ENCODE measurements at places on chromosomes 2 and 18.

- DNase-seq: no peak
Observed at GRCh38 chr2:24917086-24917485, 3.0 kb downstream of the ADCY3 start.

GRCh38 chr2:207265869-207266268 is 100.1 kb upstream of the KLF7 start:
- no peak for DNase-seq

- no peak for DNase-seq
Observed at GRCh38 chr2:58407487-58407886, 166.4 kb upstream of the FANCL start.

DNA sequence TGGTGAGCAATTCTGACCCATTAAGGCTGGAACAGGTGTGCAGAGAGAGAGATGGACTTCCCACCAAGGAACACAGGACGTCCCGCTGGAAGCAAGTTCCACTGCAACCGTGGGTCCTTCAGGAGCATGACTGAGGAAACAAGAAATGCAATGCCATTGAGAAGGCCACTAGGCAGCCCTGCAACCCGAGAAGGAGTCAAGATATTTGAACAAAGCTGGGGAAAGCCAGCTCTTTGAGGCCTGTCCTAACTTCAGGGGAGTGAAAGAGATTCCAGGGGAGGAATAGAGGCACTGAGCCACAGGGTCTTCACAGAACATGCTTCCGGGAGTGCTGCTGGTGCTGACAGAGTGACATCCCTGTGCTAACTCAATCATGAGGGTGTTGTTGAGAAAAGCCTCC is 153.8 kb upstream of the ZNF236 start:
- DNase-seq: no peak

DNA sequence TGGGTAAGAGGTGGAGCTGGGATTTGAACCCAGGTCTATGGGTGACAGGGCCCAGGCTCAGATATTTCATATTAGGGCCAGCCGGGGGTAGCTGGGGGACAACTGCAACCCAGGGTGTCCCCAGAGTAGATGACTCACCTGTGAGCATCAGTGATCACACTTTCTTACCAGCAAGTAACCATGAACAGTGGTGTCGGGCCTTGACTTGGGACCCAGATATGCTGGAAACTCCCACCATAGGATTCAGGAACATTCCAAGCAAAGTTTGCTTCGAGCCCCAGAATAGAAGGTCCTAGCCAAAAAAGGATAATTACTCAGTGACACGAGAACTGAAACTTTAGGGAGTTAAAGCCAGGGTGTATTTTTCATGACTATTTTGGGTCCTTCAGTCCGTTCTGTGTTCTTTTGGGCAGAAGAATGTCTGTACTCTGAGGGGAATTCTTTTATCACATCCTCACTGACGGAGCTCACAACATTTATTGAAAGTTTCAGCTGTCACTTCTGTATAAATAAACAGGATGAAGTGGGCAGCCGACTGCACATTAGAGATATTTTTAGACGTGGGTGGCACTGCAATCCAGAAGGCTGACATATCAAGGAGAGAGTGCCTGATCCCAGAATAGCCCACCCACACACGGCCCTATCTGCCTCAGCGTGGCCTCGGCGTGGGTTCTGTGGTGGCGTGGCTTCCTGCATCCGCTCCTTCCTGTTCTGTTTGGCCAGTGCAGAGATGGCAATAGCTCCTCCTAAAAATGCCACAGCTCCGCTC is 45.6 kb downstream of the RAMP1 start:
- DNase-seq: peak; percentile 21

- DNase-seq: no peak
Observed at GRCh38 chr2:15142069-15142689, 419.0 kb downstream of the NBAS start.

DNA sequence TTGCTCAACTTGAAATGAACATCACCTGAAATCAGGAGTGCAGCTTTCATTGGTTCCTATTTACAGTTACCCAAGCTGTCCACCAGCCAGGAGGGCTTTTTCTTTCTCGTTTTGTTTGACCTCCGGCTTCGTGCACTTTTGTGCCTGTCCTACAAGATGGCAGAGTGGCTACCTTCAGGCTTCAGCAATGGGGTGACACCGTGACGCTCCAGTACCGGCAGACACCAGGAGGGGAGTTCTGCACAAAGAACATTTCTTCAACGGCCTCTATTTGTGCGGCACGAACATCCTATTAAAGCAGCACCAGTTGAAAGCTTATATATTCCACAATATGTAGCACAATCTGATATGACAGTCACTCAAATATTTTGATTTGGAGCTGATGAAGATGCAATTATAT is 18.3 kb downstream of the RNASEH1 start:
- DNase-seq: no peak

- no peak for DNase-seq
Observed at GRCh38 chr18:37481072-37481471, 84.5 kb downstream of the CELF4 start.

DNA sequence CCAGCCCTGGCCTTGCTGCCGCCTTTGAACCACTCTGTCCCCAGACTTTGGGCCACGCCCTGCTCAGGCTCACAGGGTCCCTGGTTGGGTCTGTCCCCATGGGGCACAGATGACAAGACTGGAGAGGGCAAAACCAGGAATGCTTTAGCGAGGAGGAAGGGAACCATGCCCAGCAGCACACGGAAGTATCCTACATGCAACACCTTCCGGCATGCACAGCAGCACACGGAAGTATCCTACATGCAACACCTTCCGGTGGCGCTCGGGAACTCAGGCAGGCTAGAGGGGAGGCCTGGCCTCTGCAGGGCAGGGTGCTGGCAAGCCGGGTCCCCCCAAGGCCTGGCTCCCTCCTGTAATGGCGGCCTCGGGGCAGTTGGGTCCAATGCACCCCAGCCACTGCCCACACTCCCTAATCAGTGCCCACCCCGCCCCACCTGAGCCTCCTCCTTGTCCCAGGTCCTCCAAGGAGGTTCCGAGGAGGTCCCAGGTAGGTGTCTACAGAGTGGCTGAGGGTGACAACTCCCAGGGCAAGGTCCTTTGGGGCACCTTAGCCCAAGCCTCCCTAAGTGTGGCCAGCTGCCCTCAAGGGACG is 33.6 kb upstream of the SNED1 start:
- DNase-seq: no peak

DNA sequence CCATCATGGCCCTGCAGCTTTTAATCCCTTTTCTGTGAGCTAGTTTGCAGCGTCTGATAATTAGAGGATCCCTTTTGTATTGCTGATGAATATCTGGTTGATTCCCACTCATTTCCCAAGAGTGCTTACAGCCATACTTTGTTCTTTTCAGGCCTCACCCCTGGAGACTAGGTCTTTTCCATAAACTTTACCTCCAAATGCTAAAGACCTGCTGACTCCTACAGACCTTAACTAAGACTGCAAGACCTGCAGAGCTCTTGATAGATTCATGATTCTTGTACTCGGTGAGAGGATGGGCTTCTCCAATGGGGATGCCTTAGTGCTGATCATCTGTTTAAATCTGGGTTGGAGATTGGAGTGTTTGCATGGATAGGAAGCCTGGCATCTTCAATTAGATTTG is 33.1 kb upstream of the DYNAP start:
- DNase-seq: no peak

DNA sequence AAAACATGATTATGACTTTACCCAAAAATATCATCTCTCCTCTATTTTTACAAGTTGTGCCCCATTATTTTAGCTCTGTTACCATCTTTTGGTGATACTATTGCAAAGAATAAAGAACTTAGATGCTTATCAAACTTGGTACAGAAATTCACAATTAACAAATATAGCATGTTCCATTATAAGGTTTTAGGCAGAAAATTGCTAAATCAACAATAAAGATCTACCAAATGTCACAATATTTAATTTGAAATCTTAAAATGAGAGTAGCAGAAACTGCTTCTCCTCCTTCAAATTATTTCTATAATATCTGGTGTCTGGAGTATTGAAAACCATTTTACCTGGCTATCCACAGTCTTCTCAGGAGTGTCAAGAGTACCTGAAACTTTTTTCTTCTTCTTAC is 8.7 kb downstream of the NIFK start:
- no peak for DNase-seq

DNA sequence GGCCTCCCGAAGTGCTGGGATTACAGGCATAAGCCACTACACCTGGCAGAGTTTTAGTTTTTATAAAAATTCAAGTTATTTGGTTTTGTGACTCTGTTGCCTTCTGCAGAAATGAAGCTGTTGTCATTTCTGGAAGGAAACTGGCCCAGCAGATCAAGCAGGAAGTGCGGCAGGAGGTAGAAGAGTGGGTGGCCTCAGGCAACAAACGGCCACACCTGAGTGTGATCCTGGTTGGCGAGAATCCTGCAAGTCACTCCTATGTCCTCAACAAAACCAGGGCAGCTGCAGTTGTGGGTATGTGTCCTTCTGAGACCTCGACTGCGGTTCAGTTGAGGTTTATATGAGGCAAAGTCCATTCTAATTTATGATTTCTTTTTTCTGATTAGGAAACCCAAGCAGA is 7.2 kb downstream of the MTHFD2 start:
- no peak for DNase-seq

- DNase-seq: no peak
Observed at GRCh38 chr2:88082781-88083180, 15.2 kb downstream of the SMYD1 start.

Data from endothelial cell of umbilical vein (primary cell).